Renal cortical epithelial cell (primary cell): ENCODE measurements at places on chromosomes 5 and 9. TPM values are rescaled to one million over a fixed set of nuclear protein-coding genes. Genes with fewer than 3 reads are reported as not detected.

DNA sequence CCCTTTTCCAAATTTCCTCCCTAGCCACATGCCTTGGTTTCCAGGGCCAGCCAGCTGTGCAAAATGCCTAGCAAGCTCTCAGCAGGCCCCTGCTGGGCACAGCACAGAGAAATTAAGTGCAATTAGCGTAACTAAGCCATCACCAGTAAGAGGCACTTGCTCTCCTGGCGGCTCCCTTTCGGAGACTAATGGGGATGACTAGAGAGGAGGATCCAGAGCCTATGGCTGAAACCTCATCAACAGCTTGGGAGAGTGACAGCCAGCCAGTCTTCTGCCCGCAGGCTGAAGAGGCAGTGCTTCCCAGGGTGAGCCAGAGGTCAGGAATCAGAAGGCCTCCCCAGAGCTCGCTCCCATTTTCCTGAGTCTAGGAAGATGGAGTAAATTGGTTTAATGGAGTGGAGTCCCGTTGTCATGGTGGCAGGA lies 108.4 kb downstream of the KCNIP1 start:
- no peak for DNase-seq

DNA sequence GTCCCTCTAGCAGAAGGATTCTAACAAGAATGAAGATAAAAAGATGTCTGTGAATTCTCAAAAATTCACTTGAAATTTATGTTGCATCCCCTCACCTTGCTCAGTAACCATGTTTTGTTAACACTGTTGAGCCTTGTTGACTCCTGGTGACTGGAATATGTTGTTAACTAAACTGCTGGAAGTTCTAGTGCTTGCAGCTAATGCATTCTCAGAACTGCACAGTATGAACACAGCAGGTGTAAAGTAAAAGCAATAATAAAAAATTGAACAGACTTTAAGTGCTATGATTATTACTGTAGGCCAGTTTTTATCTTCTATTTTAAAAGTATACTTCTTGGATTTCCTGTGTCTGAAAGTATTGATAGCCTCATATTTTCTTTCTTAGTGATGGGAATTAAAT lies 388.7 kb upstream of the PTPRD start:
- no peak for DNase-seq

DNA sequence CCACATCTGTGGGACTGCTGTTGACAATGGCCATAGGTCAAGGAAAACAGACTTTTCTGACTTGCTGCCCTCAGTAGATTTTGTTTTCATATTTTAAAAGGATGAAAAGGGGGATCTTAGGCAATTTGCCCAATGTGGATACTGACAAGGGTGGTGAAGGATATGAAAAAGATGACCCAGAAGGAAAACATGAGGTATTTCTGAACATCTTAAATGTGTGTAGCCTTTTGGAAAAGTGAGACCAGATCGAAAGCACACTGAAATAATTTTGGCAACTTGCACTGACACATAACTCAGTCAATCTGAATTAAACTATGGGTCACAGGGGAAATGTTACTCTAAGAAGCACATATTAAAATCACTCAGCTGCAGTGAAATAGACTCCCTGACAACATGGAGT lies 1793.0 kb upstream of the ACO1 start:
- no peak for DNase-seq

Gene WDR36
- 51.1 and 69.5 TPM in 2 replicates for total RNA-seq

- no peak for DNase-seq
Measured at GRCh38 chr9:93679536-93680442, 103.4 kb downstream of the PHF2 start.

- DNase-seq = no peak
Measured at GRCh38 chr5:168860081-168860480, 280.9 kb upstream of the PANK3 start.

- DNase-seq = peak; percentile 4
Measured at GRCh38 chr5:92909602-92909962, 671.4 kb downstream of the NR2F1-AS1 start.

Gene WDR70
- total RNA-seq = 32.3 and 56.5 TPM in 2 replicates

- no peak for DNase-seq
Measured at GRCh38 chr9:111873901-111874300, 22.7 kb upstream of the UGCG start.

Gene MEGF9
- total RNA-seq = 16.5 and 28.0 TPM in 2 replicates

DNA sequence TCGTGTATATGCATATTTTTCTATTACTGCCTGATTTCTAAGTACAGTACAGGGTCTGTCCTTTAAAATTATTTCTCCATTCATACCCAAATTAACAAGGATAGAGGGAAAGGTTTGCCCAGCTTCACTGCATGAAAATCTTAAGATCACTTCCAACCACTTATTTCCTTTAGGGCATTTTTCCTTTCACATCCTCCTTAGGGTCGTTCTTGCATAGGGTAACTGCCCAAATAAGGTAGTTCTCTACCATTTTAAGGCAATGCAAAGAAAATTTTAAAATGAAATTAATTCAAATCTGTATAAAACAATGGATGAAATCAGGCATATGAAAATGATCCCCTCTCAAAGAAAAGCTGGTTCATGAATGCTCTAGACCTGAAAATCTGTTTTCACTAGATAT lies 4.1 kb upstream of the CDC20B start:
- DNase-seq = no peak

Gene CARD6
- total RNA-seq = 7.0 and 10.8 TPM in 2 replicates

Gene ZNF608
- 59.6 and 116 TPM in 2 replicates for total RNA-seq

DNA sequence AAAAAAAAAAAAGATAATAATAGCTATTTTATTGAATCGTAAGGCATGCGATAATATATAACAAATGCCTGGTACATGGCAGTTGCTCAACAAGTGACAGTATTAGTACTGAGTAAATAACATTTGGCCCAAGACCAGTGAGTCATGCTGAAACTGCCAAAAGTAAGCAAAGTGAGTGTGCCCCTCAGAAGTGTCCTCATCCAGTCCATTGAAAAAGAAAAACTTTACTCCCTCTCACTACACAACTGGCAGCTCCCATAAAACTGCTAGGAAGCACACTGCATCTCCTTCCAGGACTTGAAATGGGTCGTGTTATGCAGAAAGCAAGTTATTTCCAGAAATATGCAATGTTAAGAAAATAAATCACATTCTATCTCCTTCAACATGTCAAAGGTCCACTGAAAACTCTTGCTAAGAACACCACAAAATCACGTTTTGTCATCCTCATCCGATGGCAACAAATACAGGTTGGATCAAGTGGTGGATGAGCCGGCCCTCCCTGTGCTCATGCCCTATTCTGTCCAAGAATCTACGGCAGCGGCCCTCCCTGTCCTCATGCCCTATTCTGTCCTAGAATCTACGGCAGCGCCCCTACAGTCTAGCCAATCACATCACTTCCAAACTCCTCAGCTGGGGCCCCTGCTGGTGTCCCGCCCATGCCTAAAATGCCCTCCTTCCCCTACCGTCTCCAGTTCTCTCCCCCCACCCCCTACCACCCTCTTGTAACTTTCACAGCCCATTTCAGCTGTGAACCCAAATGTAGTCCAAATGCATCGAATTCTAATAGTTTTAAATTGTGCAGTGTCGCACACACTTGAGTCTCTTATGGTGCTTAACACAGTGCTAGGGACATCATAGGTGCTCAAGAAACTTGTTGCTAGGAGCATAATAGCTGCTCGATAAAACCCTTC lies 12.5 kb downstream of the PTCH1 start:
- DNase-seq = peak; percentile 68

DNA sequence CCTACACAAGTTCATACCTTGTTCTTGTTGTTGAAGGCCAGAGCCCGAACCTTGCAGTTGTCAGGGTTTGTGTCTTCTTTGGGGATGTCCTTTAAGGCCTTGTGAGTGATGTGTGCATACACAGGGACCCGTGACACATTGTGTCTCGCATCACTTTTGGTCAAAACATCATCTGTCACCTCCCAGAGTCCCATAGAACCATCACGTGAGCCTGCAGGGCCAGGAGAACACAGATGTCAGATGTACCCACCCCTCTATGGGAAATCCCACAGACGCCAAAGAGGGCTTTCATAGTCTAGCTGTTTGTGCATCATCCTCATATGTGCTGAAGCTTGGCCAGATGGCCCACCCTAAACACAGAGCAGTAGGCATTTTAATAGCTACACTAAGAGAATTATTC lies 28.2 kb downstream of the DCAF12 start:
- no peak for DNase-seq

Gene SPINK6
- not detected in 2 replicates for total RNA-seq

GRCh38 chr9:89137542-89138462 lies 40.8 kb downstream of the SHC3 start:
- peak; percentile 94 for DNase-seq

DNA sequence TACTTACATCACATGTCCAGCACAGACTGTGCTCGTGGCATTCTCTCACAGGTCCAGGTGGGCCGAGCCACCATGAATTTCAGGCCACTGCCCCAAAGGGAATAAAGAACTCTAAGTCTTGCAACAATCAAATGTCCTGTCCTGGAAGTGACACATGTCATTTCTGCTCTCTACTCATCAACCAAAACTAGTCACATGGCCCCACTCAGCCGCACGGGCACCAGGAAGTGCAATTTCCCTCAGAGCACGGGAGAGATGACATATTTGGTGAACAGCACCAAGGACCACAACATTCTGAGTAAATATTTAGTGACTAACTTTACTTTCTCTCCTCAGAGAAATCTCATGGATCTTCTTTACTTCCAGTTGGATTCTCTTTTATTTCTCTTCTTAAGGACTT lies 131.1 kb upstream of the TUT7 start:
- DNase-seq = no peak

- DNase-seq = peak; percentile 20
Measured at GRCh38 chr5:24401773-24402172, 243.0 kb downstream of the CDH10 start.

Gene FAM151B
- total RNA-seq = 0.69 and 7.1 TPM in 2 replicates
